Spleen (tissue), 13 donors: ENCODE measurements at places on chromosomes 5 and 9. TPM values are rescaled to one million over a fixed set of nuclear protein-coding genes. Genes with fewer than 3 reads are reported as not detected.

- no peak overlapping the region for H3K4me3 ChIP-seq
- DNase-seq = peak; percentile 1
- H3K4me1 ChIP-seq = no peaks in the 10 kb centered on the region
- no peaks in the 10 kb centered on the region for H3K36me3 ChIP-seq
Measured at GRCh38 chr5:139210585-139210984, 12.4 kb upstream of the SIL1 start.

DNA sequence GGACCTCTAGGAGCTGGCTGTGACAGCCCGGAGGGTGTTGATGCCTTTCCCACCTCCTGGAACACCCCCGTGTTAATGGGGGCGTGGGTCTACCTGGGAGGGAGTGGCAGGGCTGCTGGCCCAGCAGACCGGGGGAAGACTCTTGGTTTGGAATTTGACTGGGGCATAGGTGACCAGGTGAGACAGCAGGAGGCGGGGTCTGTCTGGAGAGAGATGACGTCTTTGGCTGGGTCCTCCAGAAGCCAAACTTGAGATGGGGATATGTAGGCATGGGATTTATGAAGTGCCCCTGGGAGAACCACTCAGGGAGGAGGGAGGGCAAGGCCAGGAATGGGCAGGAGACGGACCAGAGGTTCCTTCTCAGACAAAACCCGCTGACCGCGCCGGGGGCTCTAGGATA lies 42.6 kb downstream of the NEK6 start:
- no peak overlapping the region for H3K4me3 ChIP-seq
- H3K27ac ChIP-seq = no peak overlapping the region
- no peaks in the 10 kb centered on the region for H3K27me3 ChIP-seq

GRCh38 chr5:21807953-21808352 lies 1045.2 kb downstream of the CDH12 start:
- H3K27ac ChIP-seq = no peak overlapping the region
- no peaks in the 10 kb centered on the region for H3K36me3 ChIP-seq
- DNase-seq = no peak
- H3K4me3 ChIP-seq = no peak overlapping the region

DNA sequence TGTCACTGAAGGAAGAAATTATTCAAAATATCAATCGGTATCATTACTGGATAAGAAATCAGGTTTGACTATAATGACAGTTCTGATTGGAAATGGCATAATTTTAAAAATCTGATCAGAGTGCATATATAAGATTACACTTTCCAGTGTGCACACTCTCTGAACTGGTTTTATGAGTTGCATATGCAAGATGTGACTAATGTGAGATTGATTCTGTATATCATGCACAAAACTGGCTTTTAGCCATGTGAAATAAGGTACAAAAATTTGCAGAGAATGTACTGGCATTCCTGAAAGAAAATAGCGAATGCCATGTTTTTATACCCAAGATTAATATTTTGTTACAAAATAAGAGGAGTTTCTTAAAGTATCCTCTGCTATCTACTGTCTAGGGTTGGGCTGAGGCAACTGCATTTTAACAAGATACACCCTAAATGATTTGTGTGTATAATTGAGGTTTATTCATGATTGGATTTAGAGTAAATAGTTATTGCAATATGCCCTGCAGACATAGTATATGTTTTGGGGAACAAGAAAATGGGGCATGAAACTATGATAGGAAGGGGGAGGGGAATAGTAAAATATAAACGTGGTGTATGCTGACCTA lies 70.7 kb downstream of the LNPEP start:
- peaks cover 7% of the 10 kb centered on the region for H3K36me3 ChIP-seq
- DNase-seq = no peak
- peaks cover 26% of the 10 kb centered on the region for H3K4me1 ChIP-seq

PCDHGA7 gene
- 5.4 TPM for total RNA-seq

CAVIN4 gene
- 0.10 TPM for total RNA-seq

CCL27 gene
- total RNA-seq = not detected

ADAMTSL1 gene
- total RNA-seq = 0.94 TPM

SPINK7 gene
- not detected for total RNA-seq

DNA sequence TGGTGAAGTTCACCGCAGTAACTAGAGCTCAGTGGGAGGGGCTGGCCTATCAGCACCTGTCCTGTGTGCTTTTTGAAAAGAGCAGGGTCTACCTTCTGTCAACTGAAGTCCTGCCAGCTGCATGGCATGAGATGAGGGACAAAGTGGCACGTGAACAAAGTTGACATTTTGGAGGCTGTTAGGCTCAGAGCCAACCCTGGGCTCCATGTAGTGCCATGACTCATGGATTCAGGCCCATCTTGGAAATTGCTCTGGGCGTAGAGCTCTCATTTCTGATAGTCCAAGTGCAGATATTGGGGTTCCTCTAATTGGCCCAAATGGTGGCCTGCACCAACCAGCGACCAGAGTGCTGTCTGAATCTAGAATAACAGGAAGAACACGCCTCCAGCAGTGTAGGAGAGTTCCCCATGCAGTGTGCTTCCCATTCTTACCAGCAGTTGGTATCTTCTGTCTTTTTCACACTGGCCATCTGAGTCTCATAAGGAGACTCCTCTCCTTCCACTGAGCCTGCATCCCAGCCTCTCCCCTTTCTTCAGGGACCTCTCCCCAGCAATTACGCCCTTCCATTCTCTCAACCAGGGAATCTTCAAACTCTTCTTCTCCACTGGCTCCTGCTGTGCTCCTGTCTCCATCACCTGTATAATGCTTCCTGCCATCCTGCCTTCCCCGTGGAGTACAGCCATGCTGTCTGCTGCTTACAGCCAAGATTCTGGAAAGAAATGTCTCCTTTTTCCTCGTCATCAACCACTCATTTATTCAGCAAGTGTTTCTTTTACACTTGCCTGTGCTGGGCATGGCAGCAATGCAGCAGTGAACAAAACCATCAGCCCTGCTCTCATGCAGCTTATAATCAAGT lies 30.4 kb downstream of the IRF1 start:
- peak; percentile 87 for DNase-seq
- H3K36me3 ChIP-seq = peaks cover 5% of the 10 kb centered on the region
- H3K4me1 ChIP-seq = peaks cover 100% of the 10 kb centered on the region
- no peaks in the 10 kb centered on the region for H3K27me3 ChIP-seq
- H3K4me3 ChIP-seq = no peak overlapping the region

DNA sequence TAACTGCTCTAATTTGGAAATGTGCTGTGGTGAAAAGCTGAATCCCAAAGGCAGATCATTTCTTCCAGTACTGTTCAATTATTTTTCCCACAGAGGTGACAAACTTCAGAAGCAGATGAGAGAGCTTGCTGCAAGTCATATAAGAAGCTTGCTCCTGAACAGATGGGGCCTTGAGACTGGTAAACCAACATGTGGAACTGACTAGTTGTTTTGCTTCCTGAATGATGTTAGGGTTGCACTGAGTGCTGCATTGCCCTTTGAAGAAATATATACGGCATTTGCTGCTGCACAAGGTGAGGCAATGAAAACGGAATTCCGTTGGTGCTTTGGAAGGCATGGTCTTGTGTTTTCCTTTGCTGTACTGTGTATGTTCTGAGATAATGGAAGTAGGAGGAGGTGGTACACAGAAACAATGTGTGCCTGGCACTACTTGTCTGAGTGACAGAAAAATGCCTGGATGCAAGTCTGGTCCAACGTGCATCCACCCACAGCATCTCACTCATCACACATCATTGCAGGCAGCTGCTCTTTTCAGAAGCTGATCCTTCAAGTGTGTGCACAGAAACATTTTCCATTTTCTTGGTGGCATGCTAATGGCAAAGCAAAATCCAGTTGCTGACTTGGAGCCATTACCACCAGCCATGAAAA lies 76.9 kb downstream of the ANKH start:
- H3K27me3 ChIP-seq = no peaks in the 10 kb centered on the region
- DNase-seq = no peak
- H3K27ac ChIP-seq = no peak overlapping the region
- H3K4me3 ChIP-seq = no peak overlapping the region
- no peaks in the 10 kb centered on the region for H3K36me3 ChIP-seq

ADCY2 gene
- total RNA-seq = 0.95 TPM

GRCh38 chr9:14650596-14650995 lies 42.6 kb downstream of the ZDHHC21 start:
- no peak for DNase-seq
- H3K27me3 ChIP-seq = no peaks in the 10 kb centered on the region
- H3K4me1 ChIP-seq = no peaks in the 10 kb centered on the region
- H3K4me3 ChIP-seq = no peak overlapping the region

DNA sequence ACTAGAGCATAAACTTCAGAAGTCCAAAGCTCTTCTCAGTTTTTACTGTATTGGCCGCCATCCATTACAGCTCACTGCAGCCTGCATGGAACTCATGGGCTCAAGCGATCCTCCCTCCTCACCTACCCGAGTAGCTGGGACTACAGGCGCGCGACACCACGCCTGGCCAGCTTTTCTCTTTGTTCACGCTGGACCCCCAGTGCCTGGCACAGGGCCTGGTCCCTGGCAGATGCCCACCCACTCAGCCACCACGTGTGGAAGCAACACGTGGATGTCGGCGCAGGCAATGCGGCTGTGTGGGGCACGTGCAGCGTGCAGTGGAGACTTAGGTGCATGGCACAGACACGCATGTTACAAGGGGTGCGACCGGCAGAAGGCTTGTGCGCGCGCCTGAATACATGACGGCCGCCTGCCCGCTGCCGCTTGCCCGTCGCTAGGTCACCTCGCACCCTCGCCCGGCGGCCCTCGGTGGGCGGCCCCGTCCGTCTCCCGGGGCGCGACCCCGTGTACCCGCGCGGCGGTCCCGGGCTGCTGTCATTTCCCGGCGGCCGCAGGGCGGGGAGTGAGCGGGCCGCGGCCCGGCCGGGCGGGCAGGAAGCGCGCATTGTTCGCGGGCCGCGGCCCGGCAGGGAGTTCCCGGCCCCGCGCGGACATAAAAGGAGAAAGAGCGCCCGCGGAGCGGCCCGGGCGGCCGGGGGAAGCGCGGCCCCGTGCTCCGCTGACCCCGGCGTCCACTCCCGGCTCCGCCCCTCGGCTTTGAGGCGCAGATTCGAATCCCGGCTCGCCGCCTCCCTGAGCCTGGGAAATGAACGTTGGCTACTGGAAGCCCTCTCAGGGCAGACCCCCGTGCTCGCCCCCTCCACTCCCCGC lies 24.1 kb upstream of the PTGS1 start:
- DNase-seq = peak; percentile 84
- peak overlapping the region; percentile 28 for H3K4me3 ChIP-seq
- no peaks in the 10 kb centered on the region for H3K36me3 ChIP-seq
- no peaks in the 10 kb centered on the region for H3K27me3 ChIP-seq
- H3K4me1 ChIP-seq = peaks cover 25% of the 10 kb centered on the region
- peak overlapping the region; percentile 75 for H3K27ac ChIP-seq

- no peak for DNase-seq
- H3K27ac ChIP-seq = peak overlapping the region; percentile 39
- H3K4me1 ChIP-seq = no peaks in the 10 kb centered on the region
- no peaks in the 10 kb centered on the region for H3K27me3 ChIP-seq
Measured at GRCh38 chr5:124841829-124842712, 95.6 kb upstream of the ZNF608 start.

DNA sequence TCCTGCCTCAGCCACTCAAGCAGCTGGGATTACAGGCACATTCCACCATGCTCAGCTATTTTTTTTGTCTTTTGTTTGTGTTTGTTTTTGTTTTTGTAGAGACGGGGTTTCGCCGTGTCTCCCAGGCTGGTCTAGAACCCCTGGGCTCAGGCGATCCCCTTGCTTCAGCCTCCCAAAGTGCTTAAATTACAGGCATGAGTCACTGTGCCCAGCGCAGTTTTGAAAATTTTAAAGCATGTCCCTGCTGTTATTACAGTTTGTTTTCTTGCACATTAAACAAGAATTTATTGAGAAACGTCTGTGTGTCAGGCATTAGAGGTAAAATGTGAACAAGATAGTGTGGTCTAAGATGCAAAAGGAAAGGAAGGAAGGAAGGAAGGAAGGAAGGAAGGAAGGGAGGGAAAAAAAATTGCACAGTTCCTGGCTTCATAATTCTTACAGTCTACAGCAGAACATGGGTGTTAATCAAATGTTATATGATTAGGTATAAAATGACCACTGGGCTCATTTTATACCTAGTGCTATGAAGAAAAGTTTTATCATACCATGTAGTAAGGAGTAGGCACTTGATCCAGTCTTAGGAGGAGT lies 205.4 kb downstream of the SNX18 start:
- H3K36me3 ChIP-seq = no peaks in the 10 kb centered on the region
- no peaks in the 10 kb centered on the region for H3K27me3 ChIP-seq
- DNase-seq = no peak
- H3K4me3 ChIP-seq = no peak overlapping the region
- H3K27ac ChIP-seq = no peak overlapping the region
- no peaks in the 10 kb centered on the region for H3K4me1 ChIP-seq

DNA sequence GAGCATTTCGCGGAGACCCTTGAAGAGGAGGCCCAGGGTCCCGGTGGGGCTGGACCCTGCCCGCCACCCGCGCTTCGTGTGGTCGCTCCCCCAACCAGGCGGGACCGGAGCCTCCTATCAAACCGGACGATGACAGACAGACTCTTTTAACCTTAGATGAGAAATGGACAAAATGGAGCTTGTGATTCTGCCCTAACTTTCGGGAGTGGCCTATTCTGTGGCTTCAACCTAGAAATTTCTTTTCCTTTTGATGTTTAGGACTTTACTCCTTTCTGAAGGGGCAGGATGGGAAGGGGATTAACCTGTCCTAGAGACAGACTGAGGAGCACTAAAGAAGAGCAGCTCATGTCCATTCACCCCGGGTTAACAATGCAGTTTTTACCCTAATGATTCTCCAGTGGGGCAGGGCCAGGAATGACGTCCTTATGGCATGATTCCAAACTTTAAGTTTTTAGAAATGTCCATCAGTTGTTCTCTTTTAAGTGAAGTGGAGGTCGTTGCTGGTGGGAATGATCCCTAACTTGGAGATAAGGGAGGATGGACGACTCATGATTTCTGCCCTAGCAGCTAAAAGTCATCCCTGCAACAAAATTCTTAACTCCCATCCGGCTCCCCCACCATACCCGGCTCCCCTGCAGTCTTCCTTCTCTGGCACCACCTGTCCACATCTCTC lies 1.0 kb downstream of the NIPSNAP3A start:
- H3K4me1 ChIP-seq = peaks cover 29% of the 10 kb centered on the region
- no peak for DNase-seq
- peak overlapping the region; percentile 87 for H3K4me3 ChIP-seq
- no peaks in the 10 kb centered on the region for H3K27me3 ChIP-seq

NR2F1-AS1 gene
- 5.9 TPM for total RNA-seq

DNA sequence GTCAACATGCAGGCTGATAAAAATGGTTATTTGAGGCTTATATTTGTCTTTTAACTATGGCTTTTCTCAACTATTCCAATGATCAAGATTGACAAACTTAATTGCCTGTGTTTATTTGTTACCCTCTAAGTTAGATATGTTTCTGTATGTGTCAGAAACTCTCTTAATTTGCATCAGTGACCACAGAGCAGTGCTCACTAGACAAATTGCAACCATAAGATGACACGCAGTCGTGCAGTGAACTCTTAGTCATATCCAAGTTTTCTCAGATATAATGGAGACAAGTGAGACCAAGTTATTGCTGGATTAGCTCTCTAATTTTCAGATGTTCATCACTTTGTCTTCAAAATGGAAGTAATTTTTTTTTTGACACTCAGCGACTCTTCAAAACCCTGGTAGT lies 342.2 kb upstream of the RFX3 start:
- H3K4me1 ChIP-seq = no peaks in the 10 kb centered on the region
- H3K4me3 ChIP-seq = no peak overlapping the region
- H3K36me3 ChIP-seq = no peaks in the 10 kb centered on the region
